ENCODE measurements at places on chromosomes 12 and 14. TPM values are rescaled to one million over a fixed set of nuclear protein-coding genes. Genes with fewer than 3 reads are reported as not detected.

DNA sequence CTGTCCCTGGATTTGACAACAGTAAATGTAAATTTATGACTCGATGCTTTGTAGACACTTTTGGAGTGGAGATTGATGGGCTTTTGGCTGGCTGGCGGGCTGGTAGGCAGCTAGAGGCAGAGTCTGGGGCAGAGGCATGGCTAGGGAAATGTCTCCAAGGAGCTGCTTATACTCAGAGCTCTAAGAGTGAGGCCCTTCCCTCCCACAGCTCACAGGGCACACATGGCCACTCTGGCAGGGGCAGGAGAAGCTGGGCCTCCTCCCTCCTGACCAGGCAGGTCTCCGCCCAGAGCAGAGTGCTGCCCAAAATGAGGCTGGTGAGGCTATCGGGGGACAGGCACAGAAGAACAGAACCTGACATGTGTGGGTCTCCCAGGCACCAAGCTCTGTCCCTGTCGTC lies 67.5 kb downstream of the GALNT16 start:
- no peak for DNase-seq

DNA sequence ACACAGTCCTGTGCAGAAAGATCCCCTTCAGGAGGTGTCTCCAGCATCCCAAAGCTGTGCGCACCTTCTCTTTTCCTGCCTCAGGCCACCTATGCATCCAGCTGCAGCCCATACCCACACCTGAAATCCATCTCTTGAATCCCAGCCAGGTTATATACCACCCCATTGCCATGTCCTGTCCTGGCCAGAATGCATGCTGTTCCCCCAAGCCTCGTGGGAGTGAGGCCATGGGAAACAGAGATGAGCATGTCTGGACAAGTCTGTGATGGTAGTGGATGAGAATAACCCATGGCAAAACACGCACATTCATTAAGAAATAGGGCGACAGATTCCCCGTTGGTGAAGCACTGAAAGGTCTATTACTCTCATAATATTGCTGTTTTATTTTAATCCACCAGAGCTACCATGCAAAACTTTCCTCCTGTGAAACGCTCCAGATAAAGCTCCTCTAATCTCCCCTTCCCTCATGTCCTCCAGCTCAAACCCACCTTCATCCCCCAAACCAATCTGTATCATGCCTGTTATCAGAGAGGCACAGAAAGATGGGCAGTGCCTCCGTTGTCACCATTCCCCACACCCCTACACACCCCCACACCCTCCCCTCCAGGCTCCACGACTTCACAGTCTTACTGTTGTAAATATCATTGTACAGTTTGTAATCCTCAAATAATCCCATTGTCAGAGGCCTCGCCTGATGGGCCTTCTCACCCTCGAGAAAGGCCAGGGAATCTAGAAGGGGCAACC lies 97.5 kb upstream of the FKBP4 start:
- peak; percentile 27 for DNase-seq

- DNase-seq, result no peak
Observed at GRCh38 chr12:48818831-48819590, 715 bp downstream of the CACNB3 start.

DNA sequence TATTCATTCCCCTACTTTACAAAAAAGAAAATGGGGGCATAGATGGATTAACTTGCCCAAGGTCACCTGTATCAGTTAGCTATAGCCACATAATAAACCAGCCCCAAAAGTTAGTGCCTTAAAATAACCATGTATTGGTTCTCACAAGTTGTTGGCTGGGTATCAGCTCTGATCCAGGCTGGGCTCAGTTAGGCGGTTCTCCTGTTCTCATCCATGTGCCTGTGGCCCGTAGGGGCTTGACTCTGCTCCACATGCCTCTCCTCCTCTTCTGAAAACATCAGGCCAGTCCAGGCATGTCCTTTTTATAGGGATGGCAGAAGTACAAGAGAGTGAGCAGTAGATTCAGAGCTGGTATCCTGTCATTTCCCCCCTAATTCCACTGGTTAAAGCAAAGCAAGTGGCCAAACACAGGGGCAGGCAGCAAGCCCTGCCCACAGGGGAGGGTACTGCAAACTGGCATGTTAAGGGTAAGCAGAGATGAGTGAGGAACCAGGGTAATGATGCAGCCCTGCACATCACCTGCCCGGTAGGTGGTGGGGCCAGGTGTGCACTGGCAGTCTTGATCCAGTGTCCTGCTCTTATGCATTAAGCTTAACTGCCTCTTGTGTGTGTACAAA lies 47.9 kb upstream of the TUNAR start:
- DNase-seq, result no peak

DNA sequence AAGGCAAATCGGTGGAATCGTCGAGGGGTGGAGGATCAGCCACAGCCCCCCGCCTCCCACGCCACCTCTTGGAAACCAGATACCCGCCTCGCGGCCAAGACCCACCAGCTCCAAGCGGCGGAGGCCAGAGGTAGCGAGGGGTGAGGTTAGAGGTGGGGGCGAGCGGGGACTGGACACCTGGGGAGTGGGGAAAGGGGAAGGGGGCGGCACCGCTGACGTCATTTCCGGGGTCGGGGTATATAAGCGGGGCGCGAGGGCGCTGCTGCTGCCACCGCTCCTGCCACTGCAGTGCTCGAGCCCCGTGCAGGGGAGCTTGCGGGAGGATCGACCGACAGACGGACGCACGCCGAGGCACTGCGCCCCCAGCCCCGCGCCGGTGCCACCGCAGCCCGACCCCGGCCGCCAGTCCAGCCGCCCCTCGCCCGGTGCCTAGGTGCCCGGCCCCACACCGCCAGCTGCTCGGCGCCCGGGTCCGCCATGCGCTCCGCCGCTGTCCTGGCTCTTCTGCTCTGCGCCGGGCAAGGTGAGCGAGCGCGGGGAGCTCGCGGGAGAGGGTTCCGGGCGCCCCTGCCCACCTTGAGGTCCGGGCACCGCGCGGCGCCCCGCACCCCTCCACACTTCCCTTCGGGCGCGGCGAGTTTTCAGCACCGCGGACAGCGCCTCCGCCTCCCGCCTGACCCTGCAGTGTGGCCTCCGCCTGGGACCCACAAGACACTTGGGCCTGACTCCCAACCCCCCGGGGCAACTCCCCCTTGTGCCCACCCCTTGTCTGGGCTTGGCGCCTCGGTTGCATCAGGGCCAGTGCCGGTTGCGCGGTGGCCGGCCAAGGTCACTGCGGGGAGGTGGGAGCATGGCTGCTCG lies at the start of gene CHGA:
Gene CHGA (plus strand): TSS at position 268 of the 861 bp plus-strand sequence. CDS start 210 bp downstream, at position 478.
- no peak for DNase-seq

DNA sequence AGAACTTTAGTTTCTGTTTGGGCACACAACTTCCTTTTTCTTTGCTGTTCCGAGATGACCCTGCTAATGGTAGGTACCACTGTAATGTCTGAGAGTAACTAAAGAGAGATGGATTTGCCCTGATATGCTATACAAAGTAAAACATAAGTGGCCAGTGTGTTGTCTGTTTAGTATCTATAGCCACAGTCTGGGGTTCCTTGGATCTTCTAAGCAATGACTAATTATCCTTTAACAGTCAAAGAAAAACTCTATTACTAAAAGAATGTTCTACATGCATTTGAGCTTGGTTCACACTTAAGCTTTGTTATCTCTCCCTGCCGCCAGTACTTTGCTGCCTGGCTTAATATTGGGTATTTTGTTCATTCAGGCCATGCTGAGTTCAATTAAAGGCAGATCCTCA lies 1051.9 kb upstream of the FLRT2 start:
- no peak for DNase-seq

GRCh38 chr14:52244328-52244727 lies 23.2 kb upstream of the PTGDR start:
- no peak for DNase-seq

GRCh38 chr12:52805739-52806138 lies 8.2 kb downstream of the KRT4 start:
- no peak for DNase-seq

GRCh38 chr12:21350975-21351374 lies 16.3 kb upstream of the SLCO1A2 start:
- DNase-seq, result no peak

DNA sequence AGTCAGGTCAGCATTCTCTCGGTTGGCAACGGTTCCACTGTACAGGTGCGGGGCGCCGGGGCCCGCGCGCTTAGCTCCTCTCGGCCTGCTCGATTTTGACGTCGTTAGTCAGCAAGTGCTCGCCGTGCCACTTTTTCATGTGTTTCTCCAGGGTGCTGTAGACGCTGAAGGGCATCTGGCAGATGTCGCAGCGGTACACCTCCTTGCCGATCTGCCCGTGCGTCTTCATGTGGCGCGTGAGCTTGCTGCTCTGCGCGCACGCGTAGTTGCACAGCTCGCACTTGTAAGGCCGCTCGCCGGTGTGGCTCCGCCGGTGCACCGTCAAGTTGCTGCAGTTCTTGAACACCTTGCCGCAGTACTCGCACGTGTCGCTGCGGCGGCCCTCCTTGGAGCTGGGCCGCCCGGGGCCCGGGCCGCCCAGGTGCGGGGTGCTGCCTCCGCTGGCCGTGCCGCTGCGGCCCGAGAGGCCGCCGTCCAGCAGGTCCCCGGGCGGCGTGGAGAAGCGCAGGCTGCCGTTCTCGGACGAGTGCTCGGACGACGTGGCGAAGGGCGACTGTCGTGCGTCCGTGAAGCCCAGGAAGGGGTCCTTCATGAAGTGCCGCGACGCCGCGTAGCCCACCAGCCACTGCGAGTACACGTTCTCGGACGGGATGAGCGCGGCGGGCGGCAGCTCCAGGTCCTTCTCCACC lies 97.8 kb downstream of the BCL11B start:
- no peak for DNase-seq

DNA sequence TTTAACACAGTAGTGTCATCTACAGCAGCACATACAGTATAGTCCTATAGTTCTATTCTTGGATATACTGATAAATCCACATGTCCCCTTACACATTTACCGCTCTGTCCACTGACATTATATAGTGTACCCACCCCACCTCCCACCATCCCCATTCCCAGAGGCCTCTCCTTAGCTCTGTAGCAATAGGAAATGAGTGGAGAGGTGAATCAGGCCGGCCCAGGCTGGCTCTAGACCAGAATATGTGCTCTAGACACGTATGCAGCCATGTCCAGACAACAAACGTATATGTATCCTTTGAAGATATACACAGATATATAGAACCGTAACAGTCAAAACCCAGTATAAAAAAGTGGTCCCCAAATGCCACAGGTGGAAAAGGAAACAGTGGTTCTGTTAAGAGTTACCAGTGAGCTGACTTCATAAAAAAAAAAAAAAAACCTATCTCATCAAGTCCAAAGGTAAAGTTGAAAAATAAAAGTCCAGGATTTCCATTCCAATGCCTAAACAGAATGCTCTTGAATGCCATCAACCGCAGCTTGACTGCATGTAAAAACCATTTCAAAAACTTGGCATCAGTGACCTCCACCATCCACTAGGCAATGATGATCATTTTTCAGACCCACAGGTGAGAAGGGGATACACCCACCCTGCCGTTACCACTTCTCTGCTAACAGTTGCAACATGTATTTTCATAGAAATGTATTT lies 16.7 kb downstream of the EGLN3 start:
- peak; percentile 53 for DNase-seq

DNA sequence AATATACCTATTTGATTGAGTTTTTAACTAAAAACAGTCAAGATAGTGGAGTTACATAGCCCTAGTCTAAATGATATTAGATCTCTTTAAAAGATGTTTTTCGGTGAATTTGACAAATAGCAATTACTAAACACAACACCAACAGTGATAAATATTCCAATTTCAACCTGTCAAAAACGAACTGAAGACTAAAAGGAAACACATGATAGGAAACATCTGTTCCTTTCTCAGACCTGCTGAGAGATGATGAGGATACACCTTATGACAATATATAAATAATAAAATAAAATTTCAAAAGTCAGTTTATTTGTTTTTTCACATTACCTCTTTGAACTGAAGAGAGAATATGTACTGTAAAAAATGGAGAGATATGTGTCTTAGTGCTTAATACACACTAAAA lies 232.7 kb downstream of the RASSF9 start:
- DNase-seq, result no peak

- peak; percentile 59 for DNase-seq
Observed at GRCh38 chr12:43882578-43883178, 46.8 kb downstream of the TMEM117 start.

DNA sequence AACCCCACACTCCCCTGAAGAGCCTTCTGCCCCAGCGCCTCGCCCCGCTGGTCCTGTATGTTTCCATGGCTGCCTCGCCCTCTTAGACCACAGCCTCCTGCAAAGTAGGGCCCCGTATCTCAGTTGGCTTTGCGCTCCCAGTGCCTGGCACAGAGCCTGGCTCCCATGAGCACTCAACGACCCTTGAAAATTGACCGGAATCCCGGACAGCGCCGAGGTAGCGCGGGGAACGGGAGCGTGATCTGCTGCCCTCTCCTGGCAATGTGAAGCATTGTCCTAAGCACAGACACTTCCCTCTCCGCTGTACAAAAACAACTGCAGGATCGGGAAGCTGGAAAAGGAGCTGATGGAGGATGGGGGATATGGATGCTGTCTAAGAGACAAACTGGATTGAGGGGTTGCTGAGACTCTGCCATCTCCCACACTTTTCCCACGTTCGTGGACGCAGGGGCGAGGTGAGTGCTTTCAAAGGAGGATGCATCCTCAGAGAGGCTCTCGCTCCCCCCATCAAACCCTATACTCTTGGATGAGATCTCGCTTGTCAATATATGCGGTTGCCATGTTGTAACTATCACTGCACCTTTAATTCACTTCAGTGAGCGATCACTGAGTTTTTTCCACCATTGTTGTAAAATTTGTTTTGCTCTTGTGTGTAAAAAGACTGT lies 10.7 kb upstream of the FKBP4 start:
- peak; percentile 22 for DNase-seq

DNA sequence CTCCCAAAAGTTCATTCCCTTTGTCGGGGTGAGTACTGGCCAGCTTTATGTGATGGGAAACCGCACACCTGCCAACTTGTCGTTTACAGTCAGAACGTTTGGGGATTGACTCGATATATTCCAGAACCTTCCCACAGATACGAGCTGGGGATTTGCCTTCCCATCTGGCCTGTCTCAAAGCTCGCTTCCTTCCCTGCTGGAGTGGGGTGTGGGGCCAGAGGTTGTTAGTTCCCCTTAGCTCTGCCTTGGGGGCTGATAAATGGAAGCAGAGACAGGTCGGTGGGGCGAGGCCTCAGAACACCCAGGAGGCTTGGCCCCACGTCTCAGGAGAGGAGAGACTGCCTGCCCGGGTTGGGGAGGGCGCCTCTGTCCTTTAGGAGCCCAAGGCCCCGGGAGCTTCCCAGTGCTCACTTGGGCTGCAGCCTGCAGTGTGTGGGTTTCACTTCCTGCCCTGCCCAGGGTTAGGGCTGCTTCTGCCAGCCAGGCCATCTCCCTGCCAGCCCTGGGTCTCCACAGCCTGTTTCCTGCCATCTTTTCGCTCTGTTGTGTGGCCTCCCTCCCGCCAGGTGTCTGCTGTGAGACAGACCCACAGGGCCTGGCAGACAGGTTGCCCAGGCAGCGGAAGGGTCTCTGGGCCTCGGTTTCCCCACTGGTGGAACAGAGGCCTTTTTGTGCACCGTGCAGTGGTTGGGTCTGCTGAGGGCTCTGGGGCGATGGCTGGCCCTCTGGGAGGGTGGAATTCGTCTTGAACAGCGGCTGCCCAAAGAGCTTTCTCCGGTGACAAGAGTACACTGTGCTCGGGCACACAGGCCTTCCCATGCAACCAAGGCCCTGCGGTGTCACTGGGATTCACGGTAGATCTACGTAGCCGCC lies 8.1 kb upstream of the TEX22 start:
- DNase-seq, result no peak

SIX4 gene
- 5.8 TPM for total RNA-seq

COCH gene
- 0.26 TPM for total RNA-seq

BLOC1S1 gene
- total RNA-seq, result 89.1 TPM

NFE2 gene
- not detected for total RNA-seq

MEG3 gene
- 3.7 TPM for total RNA-seq

Measured in bronchial epithelial cell (primary cell).